ENCODE measurements at places on chromosomes 13 and 19.
A peak's percentile ranks its signal among the peaks of the same experiment; 100 is the strongest.

DNA sequence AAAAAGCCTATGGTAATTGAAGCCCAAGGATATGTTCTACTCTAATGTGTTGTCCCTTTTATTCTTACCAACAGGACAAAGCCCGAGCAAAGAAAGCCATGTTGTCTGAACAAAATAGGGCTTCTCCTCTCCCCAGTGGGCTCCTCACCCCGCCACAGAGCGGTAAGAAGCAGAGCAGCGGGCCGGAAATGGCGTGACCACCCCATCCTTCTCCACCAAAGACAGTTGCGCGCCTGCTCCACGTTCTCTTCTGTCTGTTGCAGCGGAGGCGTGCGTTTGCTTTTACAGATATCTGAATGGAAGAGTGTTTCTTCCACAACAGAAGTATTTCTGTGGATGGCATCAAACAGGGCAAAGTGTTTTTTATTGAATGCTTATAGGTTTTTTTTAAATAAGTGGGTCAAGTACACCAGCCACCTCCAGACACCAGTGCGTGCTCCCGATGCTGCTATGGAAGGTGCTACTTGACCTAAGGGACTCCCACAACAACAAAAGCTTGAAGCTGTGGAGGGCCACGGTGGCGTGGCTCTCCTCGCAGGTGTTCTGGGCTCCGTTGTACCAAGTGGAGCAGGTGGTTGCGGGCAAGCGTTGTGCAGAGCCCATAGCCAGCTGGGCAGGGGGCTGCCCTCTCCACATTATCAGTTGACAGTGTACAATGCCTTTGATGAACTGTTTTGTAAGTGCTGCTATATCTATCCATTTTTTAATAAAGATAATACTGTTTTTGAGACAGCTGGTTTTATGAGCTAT, 12.0 kb downstream of the CCNE1 start:
- DNase-seq: no peak

- no peak for DNase-seq
Measured at GRCh38 chr19:7509625-7510024, 6.3 kb upstream of the ZNF358 start.

- no peak for DNase-seq
Measured at GRCh38 chr13:46961719-46962118, 64.9 kb upstream of the HTR2A start.

DNA sequence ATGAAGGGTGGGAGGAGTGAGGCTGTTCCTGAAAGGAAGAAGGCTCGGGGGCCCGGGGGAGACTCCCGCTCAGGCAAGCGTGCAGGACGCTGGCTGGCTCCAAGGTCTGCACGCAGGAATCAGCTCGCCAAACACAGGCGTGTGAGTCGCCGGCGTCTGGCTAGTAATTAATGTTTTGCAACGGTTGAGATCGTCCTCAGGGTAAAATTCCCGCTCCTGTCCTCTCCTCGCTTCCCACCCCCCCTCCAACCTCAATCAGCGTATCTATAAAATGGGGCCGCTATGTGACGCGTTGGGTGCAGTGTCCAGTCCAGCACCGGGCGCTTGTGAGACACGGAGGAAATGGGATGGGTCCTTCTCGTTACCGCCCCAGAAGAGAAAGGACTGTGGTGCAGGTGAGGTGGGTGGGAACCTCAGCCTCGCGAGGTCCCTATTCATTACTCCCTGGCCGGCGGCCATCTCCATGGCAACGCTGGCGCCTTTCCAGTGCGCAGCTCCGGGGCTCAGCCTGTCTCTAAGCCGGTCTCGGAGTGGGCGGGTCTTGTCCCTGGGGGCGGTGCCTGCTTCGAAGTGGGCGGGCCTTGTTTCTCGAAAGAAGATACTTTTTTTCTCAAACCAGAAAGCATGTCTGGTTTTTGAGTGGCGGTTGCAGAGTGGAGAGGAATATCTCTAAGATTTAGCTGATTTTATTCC, 6.5 kb upstream of the ZNF579 start:
- DNase-seq: peak; percentile 85

DNA sequence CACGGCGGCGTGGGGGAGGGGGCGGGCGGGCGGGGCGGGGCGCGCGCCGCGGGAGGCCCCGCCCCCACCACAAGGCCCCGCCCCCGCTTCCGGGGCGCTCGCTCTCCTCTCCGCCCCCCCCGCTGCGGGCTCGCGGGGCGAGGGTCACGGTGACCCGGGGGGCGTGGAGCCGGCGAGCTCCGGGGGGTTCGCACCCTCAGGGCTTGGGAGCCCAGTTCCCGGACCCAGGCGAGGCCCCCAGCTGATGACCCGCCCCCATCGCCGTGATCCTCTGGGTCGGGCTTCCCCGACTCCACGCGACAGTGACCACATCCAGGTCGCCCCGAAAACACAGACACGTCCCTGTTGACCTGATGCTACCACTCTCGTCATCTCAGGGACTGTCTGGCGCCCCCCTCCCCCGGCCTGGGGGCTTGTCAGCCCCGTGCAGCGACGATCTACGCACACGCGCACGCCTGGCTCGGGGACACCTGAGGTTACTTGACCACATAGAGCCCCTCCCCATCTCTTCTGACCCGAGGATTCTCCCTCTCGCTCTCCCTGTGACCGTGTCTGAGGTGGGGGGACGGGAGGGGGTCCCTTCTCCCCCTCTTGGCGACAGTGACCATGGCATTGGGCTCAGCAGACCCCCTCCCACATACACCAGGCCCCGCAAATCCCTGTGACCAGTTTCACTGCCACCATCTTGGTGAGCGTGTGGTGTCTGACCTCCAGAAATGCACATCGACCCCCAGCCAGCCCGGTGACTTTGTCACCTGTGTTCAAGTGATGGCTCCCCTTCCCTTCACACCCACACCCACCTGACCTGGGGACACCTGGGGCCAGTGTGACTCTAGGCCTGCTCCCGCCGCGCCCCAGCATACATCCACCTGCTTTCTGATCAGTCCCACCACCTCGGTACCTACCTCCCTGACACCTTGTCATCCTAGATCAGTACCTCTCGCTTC, 670 bp downstream of the MAP2K7 start:
- DNase-seq: peak; percentile 78
